ENCODE measurements at places on chromosomes 3 and 15.

- DNase-seq = no peak
These were observed 644.1 kb upstream of the ARRDC4 start for GRCh38 chr15:97316362-97316761.

GRCh38 chr15:62287066-62287857 lies 122.2 kb upstream of the C2CD4B start:
- no peak for DNase-seq

DNA sequence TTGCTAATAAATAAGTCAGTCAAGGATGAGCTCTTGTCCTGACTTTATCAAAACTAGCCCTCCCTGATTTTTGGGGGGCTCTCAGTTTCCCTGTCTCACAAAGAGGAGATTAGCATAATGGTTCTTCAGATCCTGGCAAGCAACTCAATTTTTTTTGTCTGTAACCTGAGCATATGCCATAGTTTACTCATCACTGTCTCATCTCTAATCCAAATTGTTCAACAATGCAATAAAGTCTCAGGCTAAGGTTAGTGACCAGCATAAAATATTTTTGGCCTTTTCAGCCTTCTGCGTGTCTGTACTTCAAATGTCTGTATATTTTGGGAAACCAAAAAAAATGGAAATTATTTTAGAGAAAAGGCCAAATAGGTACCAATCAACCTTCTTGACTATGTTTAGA lies 465.6 kb upstream of the TPRG1 start:
- no peak for DNase-seq

DNA sequence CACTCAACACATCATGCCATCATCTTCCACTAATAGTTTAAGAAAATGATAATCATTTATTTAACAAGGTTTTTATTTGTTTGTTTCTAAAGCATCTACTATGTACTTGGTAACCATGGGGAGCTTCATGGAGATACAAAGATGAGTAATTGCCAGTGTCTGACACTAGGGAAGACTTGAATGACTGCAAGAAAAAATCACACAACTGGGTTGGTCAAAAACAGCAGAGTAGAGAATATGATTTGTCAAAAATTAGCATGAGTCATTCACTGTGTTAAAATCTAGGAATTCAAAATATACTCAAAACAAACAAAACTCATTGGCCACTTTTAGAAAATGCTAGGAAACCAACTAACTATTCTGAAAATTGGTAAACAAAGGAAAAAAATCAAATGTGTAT lies 6.3 kb downstream of the BNC1 start:
- no peak for DNase-seq

DNA sequence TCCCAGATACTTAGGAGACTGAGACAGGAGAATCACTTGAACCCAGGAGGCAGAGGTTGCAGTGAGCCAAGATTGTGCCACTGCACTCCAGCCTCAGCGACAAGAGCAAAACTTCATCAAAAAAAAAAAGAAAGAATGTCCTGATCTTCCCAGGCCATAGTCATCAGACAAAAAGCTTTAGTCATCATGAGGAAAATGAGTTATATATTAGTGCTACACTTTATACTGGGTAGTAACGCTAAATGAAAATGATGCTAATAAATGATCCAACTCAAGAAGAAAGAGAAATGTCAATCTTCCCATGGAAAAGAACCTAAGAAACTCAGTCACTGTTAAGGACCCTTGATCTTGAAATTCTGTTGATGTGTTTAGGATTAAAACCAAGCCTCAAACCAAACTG lies 26.3 kb upstream of the TRIM59 start:
- DNase-seq = no peak

- no peak for DNase-seq
These were observed 239.0 kb downstream of the ZNF621 start for GRCh38 chr3:40763807-40764206.

DNA sequence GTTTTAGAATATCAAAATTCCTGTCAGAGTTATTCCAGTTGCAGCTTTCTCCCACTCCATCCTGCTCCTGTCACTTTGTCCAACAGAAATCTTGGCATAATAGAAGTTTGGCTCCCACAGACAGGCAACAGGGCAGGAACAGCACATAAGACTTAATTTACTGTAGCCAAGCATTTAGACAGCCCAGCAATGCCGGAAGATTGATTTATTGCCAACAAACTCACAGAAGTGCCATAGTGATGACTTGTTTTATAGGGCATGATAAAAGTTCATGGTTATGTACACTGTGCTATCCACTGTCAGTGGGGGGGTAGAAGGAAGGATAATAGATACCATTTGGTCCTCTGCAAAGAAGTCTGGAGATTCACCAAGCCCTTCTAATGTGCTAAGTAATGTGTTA lies 98.3 kb upstream of the CBLB start:
- DNase-seq = no peak

- DNase-seq = peak; percentile 70
These were observed 800 bp downstream of the DAG1 start for GRCh38 chr3:49470714-49471420.

DNA sequence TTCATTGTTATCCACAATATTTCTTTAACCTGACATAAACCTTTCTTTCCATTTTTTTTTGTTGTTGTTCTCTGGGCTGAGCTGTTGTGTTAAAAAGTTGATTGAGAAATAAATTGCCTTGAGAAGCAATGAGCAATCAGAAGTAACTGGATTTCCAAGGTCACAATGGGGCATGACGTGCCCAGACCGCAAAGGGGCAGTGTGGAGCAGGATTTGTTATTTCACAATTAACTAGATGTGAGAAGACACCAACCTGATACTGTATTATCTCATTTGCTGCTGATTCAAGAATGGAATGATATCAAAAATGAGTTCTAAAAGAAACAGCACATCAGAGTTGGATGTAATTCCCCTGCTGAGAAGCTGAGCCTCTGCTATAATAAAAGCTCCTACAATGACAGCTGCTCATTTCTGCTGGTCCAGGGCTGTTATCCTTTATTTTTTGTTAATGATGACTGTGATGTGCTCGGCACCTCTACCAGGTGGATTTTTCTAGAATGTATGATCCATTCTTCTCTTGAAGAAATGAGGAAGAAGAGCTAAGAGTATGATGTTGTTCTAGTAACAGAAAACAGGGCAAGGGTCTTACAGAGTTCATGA lies 28.1 kb downstream of the CPNE4 start:
- DNase-seq = no peak

GRCh38 chr3:139509631-139510030 lies 29.9 kb downstream of the RBP1 start:
- DNase-seq = no peak

DNA sequence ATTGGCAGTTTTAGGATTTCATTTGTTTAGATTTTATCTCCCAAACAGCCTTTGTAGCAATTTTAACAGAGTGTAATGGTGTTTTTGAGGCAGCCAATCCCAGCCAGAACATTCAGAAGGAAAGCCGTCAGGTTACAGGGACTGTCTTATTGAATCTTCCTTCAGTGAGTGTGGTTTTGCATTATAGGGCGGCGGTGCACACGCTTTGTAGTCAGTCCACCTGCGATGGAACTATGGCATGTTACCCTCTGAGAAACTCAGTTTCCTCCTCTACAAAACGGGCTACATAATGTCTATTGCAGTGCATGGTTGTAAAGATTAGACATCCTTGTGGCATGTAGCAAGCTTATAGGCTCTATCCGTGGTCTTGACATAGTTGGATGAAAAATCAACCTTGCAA lies 1.0 kb downstream of the LRRC28 start:
- DNase-seq = no peak

- no peak for DNase-seq
These were observed 274.2 kb downstream of the LRTM1 start for GRCh38 chr3:54653456-54654195.

DNA sequence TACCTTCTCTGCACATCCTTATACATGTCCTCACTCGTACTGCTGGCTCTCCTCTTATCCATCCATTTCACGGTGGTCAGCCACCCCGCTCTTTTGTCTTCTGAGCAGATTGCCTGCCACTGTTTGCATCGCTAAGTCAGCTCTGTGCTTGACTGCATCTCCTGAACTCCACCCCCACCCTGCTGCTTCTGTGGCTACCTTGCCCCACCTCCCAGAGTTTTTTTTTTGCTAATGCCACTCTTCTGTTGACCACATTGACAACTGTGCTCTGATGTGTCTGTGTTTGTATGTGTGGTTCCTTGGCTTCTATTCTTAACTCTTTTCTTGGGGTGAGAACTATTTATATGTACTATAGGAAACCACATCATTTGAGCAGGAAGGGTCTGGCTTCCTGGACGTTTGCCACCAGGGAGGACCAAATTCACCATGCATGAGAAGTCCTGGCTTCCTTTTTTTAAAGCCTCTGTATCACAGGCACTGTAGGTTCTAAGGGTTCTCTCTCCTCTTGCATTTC lies 12.8 kb upstream of the MTMR10 start:
- DNase-seq = no peak

DNA sequence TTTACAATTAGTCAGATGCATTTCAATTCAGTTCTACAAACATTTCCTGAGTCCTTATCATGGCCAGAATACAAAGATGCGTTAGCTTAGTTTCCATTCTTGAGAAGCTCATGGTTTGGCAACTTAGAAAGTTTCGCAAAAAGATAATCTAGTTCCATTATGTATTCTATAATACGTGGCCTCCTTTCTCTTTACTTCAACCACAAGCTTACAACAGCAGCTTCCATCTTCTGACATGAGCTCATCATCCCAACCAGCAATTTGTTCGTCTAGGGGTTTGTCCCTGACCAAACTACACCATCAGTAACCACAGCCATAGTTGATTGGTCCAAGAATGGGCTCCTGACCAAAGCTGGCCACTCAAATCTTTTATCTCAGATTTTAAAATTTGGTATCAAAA lies 267.6 kb upstream of the TBC1D5 start:
- no peak for DNase-seq

DNA sequence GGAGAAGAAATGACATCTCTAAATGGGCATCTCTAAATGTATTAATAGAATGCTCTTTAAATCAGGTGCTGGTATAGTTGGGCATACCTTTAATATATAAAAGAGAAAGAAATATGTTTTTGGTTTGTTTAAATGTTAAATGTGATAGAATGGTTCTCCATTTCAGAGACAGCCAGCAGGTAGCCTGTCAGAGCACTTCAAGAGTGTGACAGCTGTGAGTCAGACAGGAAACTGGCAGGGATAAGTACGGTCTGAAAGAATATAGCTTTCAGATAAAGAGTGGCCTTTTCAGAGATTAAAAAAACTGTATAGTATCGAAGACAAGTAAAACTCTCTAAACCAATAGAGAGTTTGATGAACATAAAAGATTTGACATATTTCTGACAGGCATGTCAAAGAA lies 654.1 kb downstream of the IGSF11 start:
- DNase-seq = no peak

DNA sequence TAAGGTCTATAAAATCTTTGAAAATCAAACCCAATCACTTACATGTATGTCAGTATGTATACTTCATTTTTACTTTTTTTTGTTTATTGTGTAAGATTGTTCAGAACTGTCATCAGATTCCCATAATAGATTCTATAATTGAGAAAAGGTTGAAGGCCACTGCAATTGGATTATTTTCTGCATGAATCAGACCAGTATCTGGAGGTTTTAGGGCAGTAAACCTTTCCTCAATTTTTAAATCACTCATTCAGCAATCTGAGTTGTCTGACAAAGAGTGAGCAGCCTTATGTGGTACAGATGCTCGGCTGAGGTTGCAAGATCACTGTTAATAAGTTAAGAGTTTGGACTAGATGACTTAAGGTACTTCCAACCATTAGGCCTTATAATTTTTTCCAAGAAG lies 96.0 kb downstream of the TP63 start:
- no peak for DNase-seq

GRCh38 chr3:149267565-149267964 lies 45.9 kb upstream of the CP start:
- no peak for DNase-seq

DNA sequence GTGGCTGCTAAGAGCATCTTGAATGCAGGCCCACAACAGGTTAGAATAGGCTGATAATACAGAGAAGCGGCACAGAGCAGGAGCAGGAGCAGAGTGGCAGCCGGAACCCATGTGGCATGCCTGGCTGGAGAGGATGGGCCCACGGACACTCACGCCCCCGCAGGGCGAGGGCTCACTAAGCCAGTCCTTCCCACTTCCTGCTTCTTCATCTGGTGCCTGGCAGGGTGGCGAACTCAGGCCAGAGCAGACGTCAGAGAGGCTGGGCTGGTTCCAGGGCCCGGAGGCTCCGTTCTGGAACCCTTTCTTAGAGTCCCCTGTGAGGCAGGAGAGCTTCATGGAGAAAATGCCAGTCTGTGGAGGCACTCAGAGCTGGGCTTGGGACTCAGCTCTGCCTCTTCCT lies 195.1 kb downstream of the NTRK3 start:
- no peak for DNase-seq

- no peak for DNase-seq
These were observed 66.6 kb downstream of the USF3 start for GRCh38 chr3:113629584-113630421.

- no peak for DNase-seq
These were observed 91.3 kb downstream of the LARS2 start for GRCh38 chr3:45479621-45480035.

DNA sequence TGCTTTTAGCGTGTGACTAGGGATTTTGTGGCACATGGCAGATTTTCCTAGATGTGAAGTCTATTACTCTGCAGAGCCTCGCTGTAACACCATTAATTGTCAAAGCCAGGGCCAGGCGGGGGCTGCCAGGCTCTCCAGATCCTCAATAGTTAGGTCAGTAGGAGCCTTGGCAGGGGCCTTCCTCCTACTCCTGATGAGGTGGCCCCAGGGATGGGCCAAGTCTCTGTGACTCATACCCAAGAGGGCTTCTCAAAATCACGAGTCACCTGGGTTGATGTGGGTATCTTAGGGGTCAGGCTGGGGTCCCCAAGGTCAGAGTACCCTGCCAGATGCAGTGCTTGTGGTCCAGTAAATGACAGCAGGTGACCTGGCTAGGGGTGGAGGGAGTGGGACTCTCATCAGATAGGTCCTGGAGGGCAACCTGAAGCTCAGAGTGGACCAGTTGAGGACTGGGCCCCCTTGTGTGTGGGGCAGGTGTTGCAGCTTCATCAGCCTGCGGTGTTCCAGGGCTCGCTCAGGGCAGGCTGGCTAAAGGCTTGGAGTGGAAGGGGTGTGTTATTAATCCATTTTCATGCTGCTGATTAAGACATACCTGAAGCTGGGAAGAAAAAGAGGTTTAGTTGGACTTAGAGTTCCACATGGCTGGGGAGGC lies 88.5 kb upstream of the MYZAP start:
- DNase-seq = no peak

- DNase-seq = peak; percentile 20
These were observed 11.5 kb downstream of the CCDC80 start for GRCh38 chr3:112629425-112629824.

- no peak for DNase-seq
These were observed 46.1 kb upstream of the TUSC7 start for GRCh38 chr3:116663161-116664110.
